ELR (cell line): ENCODE measurements at places on chromosomes 6 and 20.

- DNase-seq = no peak
Measured at GRCh38 chr6:125701354-125701668, 48.1 kb upstream of the HEY2 start.

GRCh38 chr6:115909923-115910546 lies 150.7 kb downstream of the FRK start:
- no peak for DNase-seq

- peak; percentile 61 for DNase-seq
Measured at GRCh38 chr6:108492131-108492766, 68.5 kb upstream of the FOXO3 start.

DNA sequence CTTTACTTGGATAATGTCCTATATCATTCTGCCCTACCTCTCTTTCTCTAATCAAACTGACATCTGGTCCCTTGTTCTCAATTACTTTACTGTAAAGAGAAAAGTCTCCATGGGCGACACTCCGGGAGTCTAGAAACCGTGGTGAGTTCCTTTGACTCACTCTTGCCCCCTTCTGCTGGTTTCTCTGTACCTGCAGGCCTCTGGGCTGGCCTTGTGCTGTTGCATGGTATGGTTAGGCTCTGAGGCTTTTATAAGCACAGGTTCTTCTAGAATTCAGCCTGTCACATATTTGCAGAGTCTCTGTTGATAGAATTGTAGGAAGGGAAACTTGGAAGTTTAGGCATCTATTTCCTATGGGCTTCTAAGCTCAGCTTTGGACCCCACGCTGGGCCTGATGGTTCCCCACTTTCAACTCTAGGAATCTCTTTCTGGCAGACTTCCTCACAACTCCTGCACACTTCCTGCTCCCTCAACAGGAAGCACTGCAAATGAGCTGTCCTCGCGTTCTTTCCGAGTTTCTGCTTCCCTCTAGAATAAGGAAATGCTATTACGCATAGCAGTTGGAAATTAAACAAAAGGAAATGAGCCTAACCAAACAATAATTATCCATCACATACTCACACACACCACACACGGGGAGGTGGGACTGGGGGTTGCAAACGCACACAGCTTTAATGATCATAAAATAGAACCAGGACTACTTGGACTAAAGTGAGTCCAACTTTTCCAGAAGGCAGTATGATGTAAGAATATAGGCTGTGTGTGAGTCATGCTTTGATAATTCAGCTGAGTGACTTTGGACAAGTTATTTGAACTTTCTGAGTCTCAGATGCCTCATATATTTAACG lies 683.3 kb downstream of the QKI start:
- peak; percentile 69 for DNase-seq

- DNase-seq = no peak
Measured at GRCh38 chr20:33480048-33480447, 9.8 kb upstream of the CBFA2T2 start.

GRCh38 chr6:70351461-70351860 lies 48.6 kb upstream of the COL9A1 start:
- DNase-seq = no peak

DNA sequence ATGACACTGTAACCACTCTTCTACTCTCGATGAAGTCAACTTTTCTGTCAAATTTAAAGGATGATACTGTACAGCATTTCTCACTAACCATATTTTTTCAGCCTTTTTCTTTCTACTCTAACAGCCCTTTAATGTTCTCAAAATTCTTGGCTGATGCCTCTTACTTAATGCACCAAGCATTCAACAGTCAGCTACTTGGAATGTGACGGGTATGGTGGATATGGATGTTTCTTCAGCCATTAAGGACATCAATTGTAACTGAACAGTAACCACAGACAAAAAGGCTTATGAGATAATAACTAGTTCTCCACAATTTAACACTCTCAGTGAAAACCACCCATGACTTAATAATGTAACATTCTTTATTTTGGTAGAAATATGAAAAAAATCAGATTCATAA lies 467.2 kb upstream of the ZNF337 start:
- DNase-seq = peak; percentile 93

GRCh38 chr20:25390538-25391528 lies at the start of gene ABHD12:
Gene ABHD12 (minus strand): TSS chr20:25390835. CDS start chr20:25390703, 132 bp downstream.
- peak; percentile 96 for DNase-seq

GRCh38 chr6:106973018-106973835 lies 1.3 kb downstream of the CD24 start:
- no peak for DNase-seq

- DNase-seq = no peak
Measured at GRCh38 chr6:12546410-12547002, 170.1 kb upstream of the PHACTR1 start.

GRCh38 chr20:46073443-46073842 lies 16.3 kb downstream of the NCOA5 start:
- no peak for DNase-seq

DNA sequence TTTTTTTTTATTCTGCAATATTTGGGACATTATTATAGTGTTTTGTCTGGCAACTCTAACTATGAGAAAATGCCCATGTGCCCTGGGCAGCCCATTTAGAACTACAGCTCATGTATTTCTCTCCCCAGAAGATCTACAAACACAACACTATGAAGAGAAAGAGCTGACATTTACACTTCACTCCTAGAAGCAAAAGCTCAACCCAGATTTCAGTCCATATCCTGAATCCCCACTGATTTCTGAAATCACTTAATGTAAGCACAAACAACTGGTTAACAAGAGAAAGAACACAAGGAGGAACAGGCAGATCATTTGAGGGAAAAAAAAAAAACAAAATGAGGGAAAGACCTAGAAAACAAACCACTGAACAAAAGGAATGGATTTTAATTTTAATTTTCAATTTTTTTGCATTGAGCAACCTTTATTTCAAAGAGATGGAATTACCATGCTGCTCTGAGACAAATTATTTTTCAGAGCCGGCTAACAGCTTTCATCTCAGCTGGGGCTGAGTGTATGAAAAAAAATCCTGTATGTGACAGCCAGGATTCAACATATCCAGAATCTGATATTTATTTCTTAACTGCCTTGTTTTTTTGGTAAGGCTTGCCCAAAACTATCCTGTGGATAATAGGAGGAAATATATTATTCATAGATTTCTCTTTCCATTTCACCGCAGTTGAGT lies 32.5 kb downstream of the KIAA0319 start:
- no peak for DNase-seq

GRCh38 chr6:43468748-43469681 lies 8.4 kb upstream of the TJAP1 start:
- DNase-seq = no peak

GRCh38 chr6:100877851-100878250 lies 3.3 kb downstream of the ASCC3 start:
- DNase-seq = no peak

GRCh38 chr20:14219801-14220461 lies 117.5 kb downstream of the FLRT3 start:
- DNase-seq = no peak

DNA sequence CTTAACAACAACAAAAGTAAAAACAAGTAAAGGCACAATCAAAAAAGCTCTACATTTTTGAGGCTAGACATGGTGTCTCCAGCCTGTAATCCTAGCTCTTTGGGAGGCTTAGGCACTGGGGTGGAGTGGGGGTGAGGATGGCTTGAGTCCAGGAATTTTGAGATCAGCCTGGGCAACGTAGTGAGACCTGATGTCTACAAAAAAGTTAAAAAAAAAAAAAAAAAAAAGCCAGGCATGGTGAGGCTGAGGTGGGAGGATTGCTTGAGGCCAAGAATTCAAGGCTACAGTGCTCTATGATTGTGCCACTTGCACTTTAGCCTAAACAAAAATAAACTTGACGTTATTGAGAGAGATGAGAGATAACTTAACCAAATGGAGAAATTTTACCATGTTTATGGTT lies 60.1 kb downstream of the QKI start:
- no peak for DNase-seq

DNA sequence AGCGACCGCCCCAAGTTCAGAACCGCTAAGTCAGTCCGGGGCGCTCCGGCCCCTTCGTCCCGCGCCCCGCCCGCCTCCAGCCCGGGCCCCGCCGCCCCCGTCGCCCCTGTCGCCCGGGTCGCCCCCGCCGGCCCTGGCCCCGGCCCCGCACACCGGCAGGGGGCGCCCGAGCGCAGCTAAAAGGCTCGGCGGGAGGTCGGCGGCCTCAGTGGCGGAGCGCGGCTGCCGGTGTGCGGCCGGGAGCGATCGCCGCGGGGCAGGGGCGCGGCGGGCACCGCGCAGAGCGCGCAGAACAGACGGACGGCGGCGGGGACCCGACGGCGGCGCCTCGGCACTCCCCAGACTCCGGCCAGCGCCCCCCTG lies at the start of gene FNDC1:
TSS of gene FNDC1 (plus strand) at position 208 of the 363 bp plus-strand sequence. CDS start 197 bp downstream, outside the sequence.
- peak; percentile 13 for DNase-seq

- no peak for DNase-seq
Measured at GRCh38 chr6:118537574-118537973, 10.5 kb upstream of the PLN start.

- no peak for DNase-seq
Measured at GRCh38 chr20:34058831-34059230, 53.2 kb downstream of the EIF2S2 start.

DNA sequence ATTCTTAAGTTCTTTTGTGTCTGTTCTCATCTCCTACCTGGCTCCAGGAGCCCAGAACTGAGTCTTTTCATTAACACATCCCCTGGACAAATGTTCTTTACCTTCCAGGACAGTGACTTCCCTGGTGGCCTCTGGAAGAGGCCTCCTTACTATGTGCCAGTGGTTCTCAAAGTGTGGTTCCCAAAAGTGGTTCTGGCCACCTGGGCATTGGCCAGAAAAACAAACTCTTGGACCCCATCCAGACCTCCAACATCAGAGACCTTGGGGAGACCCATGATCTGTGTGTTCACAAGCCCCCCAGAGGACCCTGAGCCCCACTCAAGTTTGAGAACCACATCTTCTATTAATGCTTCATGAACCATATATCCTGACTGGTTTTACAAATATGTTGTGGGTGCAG lies 7.2 kb upstream of the VSX1 start:
- no peak for DNase-seq
